AG09309 (cell line): ENCODE measurements at places on chromosomes 1 and 21.

- no peak for DNase-seq
Measured at GRCh38 chr1:21693732-21694131, 24.6 kb upstream of the RAP1GAP start.

GRCh38 chr1:114660238-114660637, 9.6 kb downstream of the DENND2C start:
- DNase-seq = no peak

DNA sequence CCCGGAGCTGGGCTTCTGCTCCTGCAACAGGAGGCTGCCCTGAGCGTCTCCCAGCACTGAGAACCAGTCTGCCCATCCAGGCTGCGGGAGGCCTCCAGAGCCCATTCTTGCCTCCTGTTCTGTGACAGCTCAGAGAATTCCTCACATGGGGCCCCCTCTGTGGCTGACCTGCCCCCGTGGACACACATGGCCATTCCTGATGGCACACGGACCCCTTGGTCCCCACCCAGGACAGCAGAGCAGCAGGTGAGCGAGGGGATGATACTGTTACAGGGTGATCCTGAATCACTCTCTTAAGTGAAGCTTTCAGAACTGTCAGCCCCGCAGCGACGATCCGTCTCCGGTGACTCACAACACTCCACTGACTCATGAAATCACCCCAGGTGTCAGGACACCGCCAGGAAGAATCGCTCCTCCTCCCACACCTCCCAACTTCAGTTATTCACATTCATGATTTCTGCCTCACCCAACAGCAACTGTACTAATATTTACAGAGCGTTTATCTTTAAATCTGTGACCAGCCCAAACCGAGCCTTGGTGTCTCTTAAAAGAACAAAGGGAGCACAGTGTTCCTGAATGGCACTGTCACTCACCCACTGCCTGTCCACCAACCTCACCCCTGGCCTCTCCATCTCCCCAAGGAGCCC, 22.5 kb downstream of the CHD5 start:
- no peak for DNase-seq

- DNase-seq = no peak
Measured at GRCh38 chr1:68143633-68144032, 88.7 kb downstream of the WLS start.

DNA sequence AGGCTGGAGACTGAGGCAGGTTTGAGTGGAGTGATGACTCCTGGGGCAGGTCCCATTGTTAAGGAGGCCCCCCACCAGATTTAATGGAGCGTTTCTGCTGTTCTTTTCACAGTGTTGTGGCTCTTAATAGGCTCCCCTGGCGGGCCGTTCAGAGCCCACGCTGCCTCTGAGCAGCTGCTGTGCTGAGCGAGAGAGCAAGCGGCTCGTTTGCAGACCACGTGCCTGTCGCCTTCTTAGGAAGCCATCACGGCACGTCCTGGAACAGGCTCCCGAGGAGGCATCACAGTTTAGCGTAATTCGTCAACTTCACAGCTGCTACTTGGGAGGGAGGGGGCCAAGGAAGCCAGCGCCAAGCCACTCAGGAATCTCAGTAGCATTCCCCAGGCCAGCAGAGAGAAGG, 70.5 kb upstream of the CTTNBP2NL start:
- no peak for DNase-seq
